ENCODE measurements at places on chromosomes 13 and 19. TPM values are rescaled to one million over a fixed set of nuclear protein-coding genes. Genes with fewer than 3 reads are reported as not detected.

- peak; percentile 27 for DNase-seq
Measured at GRCh38 chr13:28046981-28047380, 53.4 kb downstream of the FLT3 start.

DNA sequence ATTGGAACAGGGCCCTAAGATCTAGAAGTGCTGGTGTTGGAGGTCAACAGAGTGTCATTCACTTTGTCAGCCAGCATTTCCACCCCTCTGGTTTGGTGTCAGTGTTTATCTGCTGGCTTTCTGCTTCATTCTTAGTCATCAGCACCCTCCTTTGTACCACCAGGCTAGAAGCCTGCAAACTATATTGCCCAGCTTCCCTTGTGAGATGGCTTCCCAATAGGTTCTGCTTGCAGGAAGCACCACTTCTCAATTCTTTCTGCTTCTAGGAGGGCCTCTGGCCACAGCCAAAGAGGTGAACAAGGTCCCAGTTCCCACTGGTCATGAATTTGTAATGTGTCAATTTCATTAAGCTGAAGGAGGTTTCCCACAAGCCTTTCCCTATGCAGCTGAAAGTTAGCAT, 36.4 kb upstream of the CALM3 start:
- DNase-seq = no peak

DNA sequence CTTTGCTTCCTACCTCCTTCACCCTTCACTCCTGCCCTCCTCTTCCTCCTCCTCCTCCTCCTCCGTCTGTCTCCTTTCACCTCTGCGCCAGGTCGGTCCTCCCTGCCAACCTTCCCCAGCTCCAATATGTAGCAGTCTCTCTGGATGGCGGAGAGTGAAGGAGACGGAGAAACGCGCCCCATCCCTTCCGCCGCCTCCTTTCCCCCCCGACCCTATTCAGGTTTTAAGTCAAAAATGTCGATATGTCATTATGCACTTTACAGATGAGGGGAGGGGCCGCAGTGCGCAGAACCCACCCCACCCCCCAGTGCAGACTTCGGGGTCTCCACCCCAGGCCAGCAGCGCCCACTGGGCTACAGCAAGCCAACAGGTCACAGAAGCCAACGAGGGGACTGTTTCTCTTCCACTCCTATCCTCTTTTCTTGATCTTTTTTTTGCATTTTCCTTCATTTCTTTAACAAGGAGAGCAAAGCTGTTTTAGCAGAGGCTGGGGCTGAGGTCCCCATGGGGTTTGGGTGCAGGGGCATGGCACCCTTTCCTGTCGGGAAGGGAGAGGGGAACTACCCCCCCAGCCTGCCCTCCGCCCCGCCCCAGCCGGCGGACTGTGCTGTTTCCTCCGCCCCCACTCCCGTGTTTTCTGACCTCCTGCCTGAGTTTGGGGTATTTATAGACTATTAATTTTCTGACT, 9.2 kb downstream of the MIDN start:
- no peak for DNase-seq

GRCh38 chr19:50331221-50331993, 2.2 kb upstream of the KCNC3 start:
- no peak for DNase-seq

DNA sequence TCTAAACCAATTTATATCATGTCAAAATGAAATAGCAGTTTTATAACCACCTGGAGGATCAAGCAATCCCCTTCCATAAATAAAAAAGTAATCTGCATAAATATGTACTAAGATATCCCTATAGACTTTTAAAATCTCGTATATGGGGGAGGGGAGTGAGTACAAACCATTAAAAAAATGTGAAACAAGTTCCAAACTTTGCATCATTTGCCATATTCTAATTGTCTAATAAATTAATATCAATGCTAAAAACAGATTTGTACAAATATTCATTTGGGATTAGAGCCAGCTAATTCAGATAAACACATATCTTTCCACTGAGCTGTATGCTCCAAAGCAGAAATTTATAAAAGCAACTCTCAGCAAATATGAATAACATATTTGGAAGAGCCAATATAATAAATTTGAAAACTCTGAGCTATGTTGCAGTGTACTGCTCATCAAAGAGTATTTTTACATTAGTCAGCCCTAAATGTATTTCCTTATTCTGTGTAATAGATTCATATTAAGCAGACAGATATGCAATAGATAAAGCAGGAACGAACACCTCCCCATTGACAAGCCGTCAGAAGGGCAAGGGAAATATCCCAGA, 970.2 kb downstream of the EFNB2 start:
- no peak for DNase-seq

DNA sequence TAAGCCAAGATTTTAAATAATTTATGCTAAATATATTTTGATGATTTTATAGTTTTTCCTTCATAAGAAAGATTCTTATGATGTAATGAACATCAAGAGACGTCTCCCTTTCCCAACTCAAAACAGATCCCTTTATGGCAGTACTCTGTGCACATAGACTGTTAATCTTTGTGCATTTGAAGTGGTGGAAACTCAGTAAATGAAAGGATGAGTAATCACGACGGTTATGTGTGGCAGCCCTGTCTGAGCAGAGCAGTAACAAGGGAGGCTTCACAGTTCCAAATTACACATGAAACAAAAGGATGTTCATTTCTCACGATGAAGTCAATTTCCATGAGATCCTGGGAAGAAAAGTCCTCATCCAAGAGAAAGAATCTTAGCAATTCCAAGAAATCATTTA, 498.1 kb downstream of the KLF5 start:
- DNase-seq = peak; percentile 20

DNA sequence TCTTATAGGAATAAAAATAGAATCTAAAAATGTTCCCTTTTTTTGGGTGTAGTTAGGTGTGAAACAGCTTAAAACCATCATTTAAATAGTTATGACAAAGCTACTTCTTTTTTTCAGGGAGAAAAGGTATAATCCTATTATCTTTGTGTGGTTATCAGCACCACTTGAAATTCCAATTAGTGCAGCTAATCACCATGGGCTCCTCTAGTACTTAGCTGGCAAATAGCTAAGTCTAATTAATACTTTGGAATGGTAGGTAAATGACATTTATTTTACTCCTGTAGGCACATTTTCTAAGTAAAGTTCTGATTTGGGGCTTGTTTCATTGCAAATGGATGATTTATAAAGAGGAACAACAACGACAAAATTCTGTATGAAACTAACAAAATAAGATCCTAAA, 132.6 kb downstream of the OLFM4 start:
- no peak for DNase-seq

GRCh38 chr13:99124794-99125316, 75.8 kb upstream of the UBAC2 start:
- peak; percentile 70 for DNase-seq

- peak; percentile 36 for DNase-seq
Measured at GRCh38 chr13:107277911-107278310, 710.0 kb upstream of the ARGLU1 start.

GRCh38 chr13:43339145-43339804, 315.9 kb downstream of the DNAJC15 start:
- DNase-seq = no peak

- peak; percentile 71 for DNase-seq
Measured at GRCh38 chr13:104984296-104984818, 1551.1 kb downstream of the EFNB2 start.

- no peak for DNase-seq
Measured at GRCh38 chr13:30928978-30929377, 3.5 kb upstream of the TEX26 start.

GRCh38 chr19:48997972-48998371, 4.3 kb downstream of the RUVBL2 start:
- DNase-seq = no peak

GRCh38 chr19:8044018-8044417, 8.5 kb upstream of the CCL25 start:
- no peak for DNase-seq

- DNase-seq = no peak
Measured at GRCh38 chr19:1782521-1782920, 29.2 kb downstream of the ONECUT3 start.

DNA sequence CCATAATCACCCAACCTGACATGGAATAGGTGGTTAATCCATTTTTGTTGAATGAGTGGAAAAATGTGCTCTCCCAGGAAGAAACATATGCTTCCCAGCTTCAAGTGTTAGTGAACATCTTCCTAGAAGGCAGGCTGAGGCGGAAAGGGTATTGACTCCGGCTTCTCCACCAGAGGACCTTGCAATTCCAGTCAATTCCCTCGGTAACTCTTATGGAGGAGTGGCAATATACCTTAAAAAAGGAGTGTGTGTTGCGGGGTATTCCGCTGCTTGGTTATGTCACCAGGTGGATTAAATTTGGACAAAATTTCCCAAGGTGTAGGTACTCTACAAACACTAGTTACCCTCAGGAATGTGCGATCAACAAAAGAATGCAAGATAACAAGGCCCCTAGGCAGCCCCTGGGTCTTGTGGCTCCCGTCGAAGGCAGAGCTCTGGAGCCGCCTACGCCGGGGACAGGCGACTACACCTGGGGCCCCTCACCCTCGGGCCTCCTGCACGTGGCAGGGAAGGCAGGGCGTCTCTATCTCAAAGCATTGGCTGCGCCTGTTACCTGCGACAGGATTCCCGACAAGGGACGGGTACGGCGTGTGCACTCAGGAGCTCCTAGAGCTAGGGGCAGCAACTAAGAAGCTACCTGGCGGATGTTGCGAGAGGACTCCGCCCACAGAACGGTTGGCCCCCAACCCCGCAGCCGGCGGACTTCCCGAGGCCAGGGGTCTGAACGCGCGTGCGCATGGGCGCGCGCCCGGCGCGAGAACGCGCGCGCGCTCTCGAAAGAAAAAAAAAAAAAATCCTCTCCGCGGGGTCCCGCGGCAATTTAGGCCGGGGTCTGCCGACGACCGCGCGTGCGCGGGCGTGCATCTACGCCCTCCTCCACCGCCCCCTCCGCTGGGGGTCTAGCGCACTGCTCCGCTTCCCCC, at the start of gene WDR87:
WDR87 (minus strand) TSS at position 649 of the 923 bp plus-strand sequence. CDS start 8,355 bp downstream, outside the sequence.
- no peak for DNase-seq

GRCh38 chr19:58033741-58034476, at the start of gene ZSCAN1:
ZSCAN1 (plus strand) TSS chr19:58034025; CDS start chr19:58037837, 3,812 bp downstream.
- peak; percentile 61 for DNase-seq

DNA sequence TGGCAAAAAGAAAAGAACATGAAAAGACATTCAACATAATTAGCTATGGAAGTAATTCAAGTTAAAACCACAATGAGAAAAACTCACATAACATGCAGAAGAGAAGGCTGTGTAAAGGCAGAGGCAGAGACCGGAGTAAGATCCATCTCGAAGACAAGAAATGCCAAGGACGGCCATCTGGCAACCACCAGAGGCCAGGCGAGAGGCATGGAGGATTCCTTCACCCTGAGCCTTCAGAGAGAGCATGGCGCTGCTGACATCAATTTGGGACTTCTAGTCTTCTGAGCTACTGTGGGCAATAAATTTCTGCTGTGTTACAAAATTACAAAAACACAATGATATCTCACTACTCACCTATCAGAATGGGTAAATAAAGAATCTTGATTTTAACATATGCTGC, 381.0 kb downstream of the TSHZ3 start:
- no peak for DNase-seq

DNA sequence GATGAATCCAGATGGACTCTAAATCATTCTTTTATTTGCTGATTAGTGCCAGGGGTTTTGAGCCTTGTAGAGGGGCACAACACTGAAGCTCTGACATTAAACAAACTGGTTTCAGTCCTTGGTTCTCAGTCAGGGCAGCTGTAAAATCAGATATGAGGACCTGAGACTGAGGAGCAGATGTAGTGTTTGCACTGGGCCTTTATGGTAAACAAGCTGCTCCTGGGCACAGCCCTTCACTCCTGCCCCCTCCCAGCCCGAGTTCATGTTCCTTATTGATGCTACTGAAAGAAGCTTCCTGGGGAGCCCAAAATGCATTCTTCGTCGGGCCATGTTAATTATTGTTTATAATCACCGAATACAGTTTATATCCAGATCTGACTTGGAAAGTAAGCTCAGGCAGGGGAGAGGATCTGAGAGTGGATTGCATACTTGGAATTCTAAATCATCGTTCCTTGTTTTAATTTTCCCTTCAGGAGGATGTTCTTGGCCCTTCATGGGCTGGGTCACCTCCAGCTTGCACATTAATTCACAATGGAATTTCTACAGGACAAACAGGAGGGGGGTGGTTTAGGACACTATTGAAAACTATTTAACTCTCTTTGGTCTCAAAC, 213.5 kb downstream of the FGF9 start:
- no peak for DNase-seq

GRCh38 chr13:28942906-28943305, 122.8 kb downstream of the MTUS2 start:
- DNase-seq = no peak

DNA sequence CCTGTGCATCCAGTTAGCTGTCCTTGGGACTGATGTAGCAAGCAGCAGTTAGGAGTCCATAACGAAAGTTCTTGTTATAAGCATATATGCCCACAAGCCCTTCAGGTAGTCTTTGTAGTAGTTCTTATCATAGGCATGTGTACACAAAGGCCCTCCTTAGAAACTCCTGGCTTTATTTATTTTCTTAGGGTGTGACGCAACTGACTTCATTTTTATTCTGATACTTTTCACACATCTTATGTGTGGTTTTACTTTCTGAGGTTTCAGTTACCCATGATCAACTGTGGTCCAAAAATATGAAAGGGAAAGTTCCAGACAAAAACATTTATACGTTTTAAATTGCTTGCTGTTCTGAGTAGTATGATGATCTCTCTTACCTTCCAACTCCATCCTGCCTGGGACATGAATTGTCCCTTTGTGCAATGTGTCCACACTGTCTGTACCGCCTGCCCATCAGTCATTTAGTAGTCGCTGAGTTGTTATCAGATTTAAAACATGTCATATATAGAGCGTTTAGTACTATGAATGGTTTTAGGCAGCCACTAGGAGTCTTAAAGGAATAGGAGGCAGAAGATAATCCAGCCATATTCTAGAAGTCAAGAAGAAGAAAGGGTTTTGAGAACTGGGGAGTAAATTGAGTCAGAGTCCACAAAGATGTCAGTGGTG, 19.4 kb downstream of the GPC5 start:
- DNase-seq = no peak

- DNase-seq = peak; percentile 20
Measured at GRCh38 chr19:3556978-3557460, 367 bp downstream of the MFSD12 start.

DNA sequence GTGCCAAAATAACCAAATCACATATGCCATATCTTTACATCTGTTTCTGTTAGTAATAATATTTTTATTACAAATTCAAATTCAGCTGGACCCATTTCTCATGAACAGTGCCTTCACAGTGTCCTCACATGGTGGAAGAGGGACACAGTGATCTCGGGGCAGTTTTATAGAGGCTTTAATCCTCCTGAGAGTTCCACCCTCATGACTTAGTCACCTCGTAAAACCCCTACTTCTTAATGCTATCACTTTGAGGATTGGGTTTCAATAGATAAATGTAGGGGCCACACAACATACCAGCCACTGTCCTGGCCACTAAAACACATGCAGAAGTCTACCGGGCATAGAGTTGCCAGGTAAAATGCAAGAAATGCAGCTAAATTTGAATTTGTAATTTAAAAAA, 201.5 kb downstream of the MYO16 start:
- DNase-seq = no peak

- no peak for DNase-seq
Measured at GRCh38 chr13:77846173-77846572, 72.5 kb downstream of the EDNRB start.

- peak; percentile 56 for DNase-seq
Measured at GRCh38 chr19:872266-872951, 12.9 kb downstream of the CFD start.

FXYD1 gene
- total RNA-seq = 1.1 TPM

MED4 gene
- 37.5 TPM for total RNA-seq

CGB5 gene
- 6.5 TPM for total RNA-seq

ZNF730 gene
- 2.8 TPM for total RNA-seq

DACT3 gene
- total RNA-seq = 19.8 TPM

SGTA gene
- total RNA-seq = 76.1 TPM

SPRED3 gene
- total RNA-seq = 19.0 TPM

MEDAG gene
- total RNA-seq = 1.2 TPM
